ENCODE measurements at places on chromosomes 11 and 22.

DNA sequence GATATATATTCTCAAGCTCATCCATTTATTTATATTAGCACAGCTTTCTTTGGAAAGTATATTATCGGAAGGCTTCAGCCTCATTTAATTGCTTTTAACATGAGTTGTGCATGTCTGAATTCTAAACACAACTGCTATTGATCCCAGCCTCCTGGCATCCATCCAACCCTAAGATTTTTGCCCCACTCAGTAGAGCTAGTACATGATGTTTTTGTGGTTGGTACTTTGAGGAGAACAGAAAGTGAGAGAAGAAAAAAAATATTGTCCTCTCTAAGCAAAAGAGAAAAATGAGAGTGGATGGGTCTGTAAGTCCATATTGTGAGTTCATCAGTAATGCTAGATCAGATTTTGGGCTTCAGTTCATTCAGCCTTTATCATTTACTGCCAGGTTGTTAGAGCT, 198.7 kb downstream of the DDX10 start:
- no peak for DNase-seq

- DNase-seq = no peak
Measured at GRCh38 chr11:114193730-114194679, 102.2 kb upstream of the NNMT start.

DNA sequence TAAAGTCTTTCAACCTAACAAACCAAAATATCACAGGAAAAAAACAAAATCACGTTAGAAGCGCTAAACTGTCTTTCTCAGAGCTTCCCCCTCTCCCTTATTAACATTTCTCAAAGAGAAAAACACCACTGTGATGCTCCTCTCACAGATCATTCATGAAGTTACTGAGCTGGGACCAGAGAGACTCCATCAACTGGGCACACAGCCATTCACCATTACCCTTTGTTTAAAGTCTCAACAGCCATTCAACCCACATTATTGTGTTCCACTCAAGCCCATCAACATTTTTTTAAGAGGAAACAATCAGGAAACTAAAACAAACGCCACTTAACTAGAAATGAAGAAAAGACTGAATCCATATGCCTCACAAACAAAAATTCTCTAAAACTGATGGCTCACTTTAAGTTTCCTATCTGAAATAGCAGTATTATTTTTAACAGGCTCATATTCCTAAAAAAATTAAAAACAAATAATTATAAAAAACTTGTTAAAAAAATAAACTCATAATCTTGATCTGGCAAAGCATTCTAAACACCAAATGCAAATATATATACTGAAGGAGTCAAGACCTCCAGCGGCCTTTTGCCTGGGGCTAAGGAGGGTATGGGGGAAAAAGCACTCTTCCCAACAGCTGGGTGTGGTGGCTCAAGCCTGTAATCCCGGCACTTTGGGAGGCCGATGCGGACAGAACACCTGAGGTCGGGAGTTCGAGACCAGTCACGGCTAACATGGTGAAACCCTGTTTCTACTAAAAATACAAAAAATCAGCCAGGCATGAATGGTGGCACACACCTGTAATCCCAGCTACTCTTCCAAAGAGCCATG, 14.0 kb downstream of the CELF1 start:
- DNase-seq = no peak

DNA sequence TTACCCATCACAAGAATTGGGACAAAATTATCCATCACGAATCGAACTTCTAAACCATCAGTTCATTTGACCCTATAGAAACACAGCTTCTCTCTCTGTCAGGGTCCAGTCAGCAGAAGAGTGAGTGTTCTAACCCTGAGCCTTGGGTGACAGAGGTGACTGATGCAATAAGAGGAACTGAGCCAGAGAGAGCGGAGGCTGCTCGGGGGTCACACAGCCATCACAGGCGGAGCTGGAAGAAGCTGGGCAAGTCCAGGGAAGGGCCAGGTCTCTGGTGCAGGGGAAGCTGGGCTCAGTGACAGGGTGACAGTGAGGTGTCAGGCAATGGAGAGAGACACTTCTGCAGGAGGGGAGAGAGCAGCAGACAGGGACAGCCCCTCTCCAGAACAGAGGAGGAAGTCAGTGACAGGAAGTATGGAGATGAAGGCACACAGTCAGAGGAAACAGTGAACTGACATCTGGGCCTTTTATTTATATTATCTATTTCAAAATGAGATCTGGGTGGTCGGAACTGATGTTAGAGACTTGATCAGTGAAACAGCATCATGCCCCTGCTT, 184.0 kb upstream of the TBCEL start:
- DNase-seq = no peak
